ENCODE measurements at places on chromosomes 3 and 15.

DNA sequence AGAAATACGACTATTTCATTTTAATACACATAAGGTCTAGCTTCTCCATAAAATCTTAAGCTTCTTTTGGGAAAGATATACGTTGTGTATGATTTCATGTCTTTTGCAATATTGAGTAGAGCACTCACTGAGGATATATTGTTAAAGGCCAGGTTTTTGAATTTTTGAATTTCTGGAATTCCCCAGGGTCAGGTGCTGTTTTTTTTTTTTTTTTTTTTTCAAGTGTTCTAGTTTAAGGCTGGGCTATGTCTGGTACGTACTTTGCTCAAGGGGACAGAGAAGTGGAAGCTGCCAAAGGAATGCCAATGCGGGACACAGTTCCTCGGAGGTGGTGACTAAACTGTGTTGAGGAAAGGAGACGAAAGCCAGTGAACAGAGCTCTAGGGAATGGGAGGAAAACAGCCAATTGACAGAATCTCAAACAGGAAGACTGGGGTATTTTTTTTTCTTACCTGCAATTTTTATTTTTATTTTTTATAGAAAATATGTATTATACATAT is 510.5 kb upstream of the CBLB start:
- no peak for DNase-seq

GRCh38 chr3:118543832-118544231 is 490.8 kb downstream of the IGSF11 start:
- no peak for DNase-seq

DNA sequence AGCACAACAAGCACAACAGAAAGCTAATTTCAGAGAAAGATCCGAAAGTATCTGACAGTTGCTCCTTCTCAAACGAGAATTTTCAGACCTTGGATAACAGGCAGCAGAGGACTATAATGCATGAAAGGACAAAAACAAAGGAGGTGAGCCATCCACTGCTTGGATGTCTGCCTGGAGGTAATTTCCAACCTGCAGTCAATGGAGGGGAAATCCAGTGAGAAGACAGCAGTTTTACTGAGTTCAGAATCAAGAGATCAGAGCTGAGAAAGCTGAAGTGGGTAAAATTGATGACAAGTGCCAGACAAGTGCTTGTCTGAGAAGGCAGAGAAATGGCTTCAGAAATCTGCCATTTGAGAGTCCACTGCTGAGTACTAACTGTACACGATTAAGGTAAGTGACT is 22.1 kb downstream of the UBE3A start:
- DNase-seq: no peak

GRCh38 chr15:84947947-84948830 is 33.5 kb upstream of the PDE8A start:
- DNase-seq: no peak

GRCh38 chr3:134057654-134058110 is 28.0 kb upstream of the SLCO2A1 start:
- DNase-seq: no peak

DNA sequence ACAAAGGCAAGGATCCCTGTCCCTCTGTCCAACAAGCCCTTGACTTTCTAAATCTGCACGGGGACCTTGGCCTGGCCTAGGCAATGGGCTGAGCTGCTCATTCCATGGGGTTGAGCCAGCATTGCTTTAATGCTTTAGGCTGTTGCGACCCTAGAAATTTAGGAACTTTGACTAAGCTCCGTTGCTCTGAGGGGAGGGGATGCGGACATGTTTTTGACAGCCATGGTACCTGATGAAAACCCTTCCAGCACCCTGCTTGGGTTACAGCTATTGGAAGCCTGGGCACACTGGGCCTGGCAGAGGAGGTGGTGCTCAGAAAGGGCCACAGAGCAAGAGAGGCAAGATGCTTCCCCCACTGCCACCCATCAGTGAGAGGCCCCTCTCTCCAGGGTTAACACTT is 37.1 kb downstream of the SYNM start:
- no peak for DNase-seq

DNA sequence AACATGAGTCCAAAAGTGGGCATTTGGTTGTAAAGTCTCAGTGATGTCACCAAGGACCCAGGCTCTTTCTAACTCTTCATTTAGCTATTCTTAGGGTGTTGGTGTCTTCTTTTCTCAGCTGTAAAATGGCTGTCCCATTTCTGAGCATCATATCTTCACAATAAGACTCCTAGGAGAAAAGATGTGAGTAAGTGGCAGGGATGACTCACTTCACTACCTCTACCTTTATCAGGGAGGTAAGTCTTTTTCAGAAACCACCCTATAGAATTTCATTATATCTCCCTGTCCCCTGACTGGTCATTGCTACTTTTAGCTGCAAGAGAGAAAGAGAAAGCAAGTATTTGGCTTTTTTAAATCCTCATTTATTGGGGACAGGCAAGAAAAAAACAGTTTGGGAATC is 300.2 kb upstream of the RBMS3 start:
- no peak for DNase-seq

DNA sequence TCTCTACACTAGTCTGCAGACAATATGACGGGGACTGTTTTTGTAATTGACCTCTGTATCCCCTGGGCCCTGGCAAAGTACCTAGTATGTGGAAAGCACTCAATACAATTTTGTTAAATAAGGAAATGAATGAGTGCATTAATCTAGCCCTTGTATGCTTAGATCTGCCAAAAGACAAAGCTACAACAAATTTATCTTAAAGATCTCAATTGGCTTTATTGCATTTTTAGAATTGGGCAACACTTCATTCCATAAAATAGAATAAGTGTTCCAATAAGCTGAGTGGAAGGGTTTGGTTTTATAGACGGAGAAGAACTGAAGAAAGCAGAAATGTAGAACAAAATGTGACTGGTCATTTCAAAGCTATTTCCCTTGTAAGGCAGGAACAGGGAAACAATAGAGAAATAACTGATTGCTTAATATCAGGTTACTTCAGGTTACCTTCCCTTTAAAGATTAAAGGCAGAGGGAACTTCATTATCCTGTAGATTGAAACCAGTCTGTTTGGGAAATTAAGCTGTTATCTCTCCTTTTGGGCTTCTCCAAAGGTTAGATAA is 108.3 kb upstream of the MME start:
- DNase-seq: no peak

GRCh38 chr3:55480911-55481743 is 6.0 kb downstream of the WNT5A start:
- no peak for DNase-seq

- no peak for DNase-seq
These were observed 38.1 kb upstream of the IQSEC1 start for GRCh38 chr3:13111173-13111872.

DNA sequence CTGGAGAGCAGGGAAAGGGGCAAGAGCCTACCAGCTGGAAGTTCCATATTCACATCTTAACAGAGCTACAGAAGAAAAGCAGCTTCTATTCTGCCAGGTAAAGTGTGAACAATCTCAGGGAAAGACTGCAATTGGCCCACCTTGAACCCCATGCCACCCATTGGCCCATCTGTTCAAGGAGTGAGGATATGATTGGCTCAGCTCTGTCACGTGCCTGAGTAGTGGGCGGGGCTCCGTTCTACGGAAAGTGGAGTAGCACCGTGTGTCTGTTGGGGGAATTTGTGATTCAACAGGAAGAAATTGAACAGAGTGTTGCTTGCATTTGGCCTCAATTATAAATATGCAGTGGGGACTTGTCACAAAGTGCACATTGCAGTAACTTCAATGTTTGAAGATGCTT is 81.8 kb downstream of the MINAR1 start:
- no peak for DNase-seq

- DNase-seq: no peak
These were observed 11.6 kb upstream of the PLSCR4 start for GRCh38 chr3:146262371-146263110.

DNA sequence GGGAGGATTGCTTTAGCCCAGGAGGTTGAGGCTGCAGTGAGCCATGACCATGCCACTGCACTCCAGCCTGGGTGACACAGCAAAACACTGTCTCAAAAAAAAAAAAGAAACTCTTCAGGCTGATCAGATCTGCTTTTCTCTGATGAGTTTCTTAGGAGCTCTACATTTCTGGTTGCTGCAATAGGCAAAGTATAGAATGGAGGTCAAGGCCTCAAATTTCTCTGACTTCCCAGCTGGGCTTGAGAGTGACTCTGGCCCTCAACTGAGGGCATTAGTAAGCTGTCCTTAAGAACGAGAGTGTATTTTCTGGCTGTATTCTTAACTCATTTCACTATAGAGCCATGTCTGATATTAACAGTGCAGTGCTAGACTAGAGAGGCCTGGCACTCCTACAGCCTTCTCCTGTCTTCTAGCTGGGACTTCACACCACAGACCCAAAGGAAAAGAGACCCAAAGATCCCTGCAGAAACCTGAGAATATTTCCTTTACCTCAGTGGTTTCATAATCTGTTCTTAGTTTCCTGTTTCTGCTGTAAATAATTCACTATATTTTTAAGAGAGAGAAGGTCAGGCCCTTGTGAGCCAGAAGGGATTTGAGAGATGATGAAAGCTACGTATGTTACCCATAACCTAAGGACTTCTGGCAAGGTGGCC is 2.0 kb upstream of the NR1I2 start:
- no peak for DNase-seq

DNA sequence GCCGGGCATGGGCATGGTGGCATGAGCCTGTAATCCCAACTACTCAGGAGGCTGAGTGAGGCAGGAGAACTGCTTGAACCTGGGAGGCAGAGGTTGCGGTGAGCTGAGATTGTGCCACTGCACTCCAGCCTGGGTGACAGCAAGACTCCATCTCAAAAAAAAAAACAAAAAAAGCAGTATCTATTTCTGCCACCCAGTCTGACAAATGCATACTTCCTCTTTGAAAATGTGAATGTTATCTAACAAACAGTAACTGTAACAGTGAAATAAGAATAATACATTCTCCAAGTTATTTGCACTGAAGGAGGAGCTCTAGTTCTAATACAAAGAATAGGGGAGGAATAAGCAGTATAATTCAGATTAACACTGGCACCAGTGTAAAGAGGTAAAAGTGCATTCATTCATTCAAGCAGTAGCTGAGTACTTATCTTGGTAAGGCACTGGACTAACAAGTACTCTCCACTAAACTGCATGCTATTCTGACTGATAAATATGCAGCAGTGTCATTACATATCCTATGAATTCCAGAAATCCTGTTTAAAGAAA is 12.9 kb downstream of the VPS13C start:
- no peak for DNase-seq

DNA sequence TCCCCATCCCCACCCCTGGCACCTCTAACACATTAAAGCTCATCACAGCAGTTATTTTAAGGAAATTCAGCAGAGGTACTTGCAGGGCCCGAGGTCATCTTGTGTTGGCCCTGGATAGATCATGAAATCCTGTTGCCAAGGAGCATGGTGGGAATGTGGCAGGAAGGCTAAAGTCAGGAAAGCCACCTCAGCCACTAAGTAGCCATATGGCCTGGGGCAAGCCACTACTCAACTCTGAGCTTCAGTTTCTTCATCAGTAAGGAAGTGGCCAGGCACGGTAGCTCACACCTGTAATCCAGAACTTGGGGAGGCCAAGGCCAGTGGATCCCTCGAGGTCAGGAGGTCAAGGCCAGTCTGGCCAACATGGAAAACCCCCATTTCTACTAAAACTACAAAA is 55.9 kb downstream of the LIPC start:
- no peak for DNase-seq

GRCh38 chr3:158794936-158795518 is 6.8 kb upstream of the MFSD1 start:
- no peak for DNase-seq

GRCh38 chr3:170517242-170517945 is 68.5 kb downstream of the SLC7A14 start:
- no peak for DNase-seq

- DNase-seq: no peak
These were observed 304.2 kb upstream of the LMCD1 start for GRCh38 chr3:8197384-8197783.
